NCI-H526 treated with DMSO at 0.1 percent for 48 hours (cell line): ENCODE measurements at places on chromosomes 1 and 21.

DNA sequence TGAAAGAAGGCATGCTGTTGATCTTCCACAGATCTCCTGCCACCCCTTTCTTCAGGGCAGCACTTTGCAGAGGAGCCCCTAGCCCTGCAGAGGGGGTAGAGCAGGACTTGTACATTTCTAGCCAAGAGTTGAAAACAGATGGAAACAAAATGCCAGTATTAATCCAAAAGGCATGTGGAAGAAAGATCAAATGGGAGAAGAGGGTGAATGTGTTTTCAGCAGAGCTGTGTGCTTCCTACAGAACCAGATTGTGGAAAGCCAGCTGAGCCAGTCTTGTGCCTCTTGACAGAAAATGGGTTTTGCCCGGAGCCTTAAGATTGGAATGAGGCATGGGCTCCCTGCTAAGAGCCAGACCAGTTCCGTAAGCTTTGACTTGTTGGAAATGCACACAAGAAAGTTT, 105.2 kb upstream of the TSPAN2 start:
- DNase-seq, result no peak

- DNase-seq, result no peak
These were observed at the start of gene ANXA9 for GRCh38 chr1:150981805-150982712. ANXA9 (plus strand) TSS chr1:150982292; CDS start chr1:150983106, 814 bp downstream.

DNA sequence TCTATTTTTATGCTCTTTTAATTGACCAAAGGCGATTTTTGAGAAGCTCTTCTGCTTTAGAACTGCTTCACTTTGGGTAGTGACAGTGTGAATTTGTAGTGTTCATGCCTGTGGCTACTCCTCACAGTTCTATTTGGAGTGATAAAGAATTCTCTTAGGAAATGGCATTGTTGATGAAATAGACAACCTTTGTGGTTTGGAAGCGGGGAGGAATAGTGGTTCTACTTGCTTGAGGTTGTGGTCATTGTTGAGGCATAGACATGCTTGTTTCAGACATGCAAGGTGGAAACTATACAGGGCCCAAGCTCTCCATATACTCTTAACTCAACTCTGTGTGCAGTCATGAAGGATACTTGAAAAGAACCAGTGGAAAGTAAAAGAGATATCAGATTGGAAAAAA, 481.1 kb upstream of the NEGR1 start:
- DNase-seq, result no peak

GRCh38 chr1:37433171-37433570, 41.2 kb upstream of the ZC3H12A start:
- no peak for DNase-seq

DNA sequence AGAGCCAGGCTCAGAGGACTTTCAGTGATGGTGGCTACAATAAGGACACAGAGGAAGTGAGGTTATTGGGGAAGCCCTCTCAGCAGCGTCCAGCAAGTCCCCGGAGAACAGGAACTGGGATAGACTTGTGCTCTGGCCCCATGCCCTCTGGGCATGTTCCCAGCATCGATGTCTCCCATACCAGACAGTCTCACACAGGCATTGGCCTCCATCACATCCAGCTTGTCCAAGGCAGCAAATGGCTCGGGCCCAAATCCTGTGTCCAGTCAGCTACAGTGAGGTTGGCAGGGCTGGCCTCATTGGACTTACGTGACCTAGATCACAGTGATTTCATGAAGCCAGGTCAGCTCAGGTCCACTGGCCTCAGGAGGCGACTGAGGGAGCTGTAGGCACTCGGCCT, 19.6 kb upstream of the TMEM54 start:
- no peak for DNase-seq
